ENCODE measurements at places on chromosomes 1 and 21.

- DNase-seq, result no peak
These were observed 25.2 kb downstream of the PRAMEF20 start for GRCh38 chr1:13435458-13435857.

DNA sequence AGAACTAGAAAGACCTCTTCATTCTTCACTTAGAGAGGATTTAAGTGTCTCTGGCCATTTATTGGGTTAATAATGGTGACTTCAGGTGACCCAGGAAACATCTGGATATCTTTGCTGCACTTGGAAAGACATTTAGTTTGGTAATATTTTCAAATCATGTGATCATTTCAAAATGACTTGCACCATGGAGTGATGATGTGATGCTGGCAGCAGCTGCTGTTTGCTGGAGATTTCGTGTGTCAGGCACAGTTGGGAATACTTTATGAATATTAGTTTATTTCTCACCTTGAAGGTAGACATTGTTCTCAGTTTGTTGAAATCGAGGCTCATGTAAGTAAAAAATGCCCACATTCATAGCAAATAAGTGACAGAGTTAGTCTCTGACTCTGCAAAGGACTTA lies 236.0 kb downstream of the DISC1 start:
- DNase-seq, result no peak

DNA sequence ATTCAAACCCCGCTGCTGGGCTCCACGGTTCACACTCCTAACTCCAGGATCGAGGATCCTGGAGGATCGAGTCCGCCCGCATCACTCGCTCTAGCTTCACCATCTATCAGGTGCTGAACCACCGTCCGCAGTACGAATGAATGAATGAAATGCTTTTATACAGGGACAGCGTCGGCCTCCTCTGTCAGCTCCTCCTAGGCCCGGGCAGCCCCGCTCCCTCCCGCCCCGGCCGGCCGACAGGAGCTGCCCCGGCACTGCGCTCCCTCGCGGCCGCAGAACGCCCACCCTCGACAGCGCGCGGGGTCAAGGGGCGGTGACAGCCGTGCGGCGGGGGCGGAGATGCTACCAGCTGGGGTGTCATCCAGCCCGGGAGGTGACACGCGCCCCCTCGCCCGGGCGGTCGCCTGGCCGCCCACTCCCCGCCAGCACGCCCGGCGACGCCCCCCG lies 520 bp downstream of the ZBTB17 start:
- DNase-seq, result no peak

- no peak for DNase-seq
These were observed 482.1 kb upstream of the ADAMTS5 start for GRCh38 chr21:27448960-27449359.

- no peak for DNase-seq
These were observed 90.5 kb downstream of the TRABD2B start for GRCh38 chr1:47906527-47907176.

- DNase-seq, result no peak
These were observed 6.4 kb downstream of the PBX1 start for GRCh38 chr1:164565357-164565756.

DNA sequence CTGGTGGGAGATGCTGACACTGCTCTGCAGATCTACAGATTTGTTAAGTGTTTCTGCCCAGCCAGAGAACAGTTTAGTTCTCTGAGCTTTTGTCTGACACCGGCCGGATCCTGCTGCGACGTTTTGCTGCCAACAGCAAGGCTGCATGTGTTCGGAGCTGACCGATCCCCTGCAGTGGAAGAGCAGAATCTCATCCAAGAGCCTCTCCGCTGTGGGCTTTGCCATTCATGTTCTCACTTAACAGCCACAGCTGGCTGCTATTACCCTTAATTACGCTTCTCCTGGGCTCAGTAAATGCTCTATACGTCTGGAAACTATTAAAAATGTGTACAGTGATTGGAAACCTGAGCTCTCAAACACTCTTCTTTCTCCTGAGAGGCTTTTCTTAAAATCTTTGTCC lies 105.3 kb downstream of the BCAR3 start:
- no peak for DNase-seq

GRCh38 chr1:7471836-7472235 lies 299.3 kb upstream of the VAMP3 start:
- no peak for DNase-seq

DNA sequence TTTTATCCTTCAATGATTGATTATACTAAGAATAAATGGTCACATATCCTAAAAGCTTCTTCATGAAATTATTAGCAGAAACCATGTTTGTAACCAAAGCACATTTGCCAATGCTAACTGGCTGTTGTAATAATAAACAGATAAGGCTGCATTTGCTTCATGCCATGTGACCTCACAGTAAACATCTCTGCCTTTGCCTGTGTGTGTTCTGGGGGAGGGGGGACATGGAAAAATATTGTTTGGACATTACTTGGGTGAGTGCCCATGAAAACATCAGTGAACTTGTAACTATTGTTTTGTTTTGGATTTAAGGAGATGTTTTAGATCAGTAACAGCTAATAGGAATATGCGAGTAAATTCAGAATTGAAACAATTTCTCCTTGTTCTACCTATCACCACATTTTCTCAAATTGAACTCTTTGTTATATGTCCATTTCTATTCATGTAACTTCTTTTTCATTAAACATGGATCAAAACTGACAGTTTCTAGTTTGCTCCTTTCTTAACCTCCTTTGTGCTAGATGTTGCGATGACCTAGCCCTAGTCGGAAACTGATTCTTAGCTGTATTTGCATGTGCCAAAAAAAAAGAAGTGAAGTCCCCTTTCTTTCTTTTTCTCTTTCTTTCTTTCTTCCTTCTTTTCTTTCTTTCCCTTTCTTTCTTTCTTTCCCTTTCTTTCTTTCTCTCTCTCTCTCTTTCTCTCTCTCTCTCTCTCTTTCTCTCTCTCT lies 45.1 kb downstream of the MAP3K7CL start:
- DNase-seq, result no peak

- DNase-seq, result no peak
These were observed 121.2 kb downstream of the EPHB2 start for GRCh38 chr1:22831729-22832413.

DNA sequence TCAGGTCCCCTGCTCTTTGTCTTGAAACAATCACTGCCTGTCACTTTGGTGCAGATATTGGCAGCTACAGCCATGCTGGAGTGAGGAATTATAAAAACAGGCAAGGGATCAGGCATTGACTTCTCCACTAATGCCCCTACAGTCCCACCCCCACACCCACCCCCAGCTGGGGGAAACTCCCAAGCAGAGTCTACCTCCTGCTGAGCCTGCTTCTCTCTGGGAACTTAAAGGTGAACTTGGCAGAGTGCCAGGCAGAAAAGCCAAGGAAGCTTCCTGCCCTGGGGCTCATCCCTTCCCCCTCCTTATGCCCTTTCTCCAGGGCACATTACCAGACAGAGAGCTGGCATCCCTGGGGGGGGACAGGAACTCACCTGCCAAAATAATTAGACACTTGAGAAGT lies 6.7 kb downstream of the NCMAP start:
- no peak for DNase-seq

GRCh38 chr1:230137337-230137815 lies 70.3 kb downstream of the GALNT2 start:
- DNase-seq, result no peak

- DNase-seq, result no peak
These were observed 259.2 kb downstream of the FMN2 start for GRCh38 chr1:240350910-240351331.

DNA sequence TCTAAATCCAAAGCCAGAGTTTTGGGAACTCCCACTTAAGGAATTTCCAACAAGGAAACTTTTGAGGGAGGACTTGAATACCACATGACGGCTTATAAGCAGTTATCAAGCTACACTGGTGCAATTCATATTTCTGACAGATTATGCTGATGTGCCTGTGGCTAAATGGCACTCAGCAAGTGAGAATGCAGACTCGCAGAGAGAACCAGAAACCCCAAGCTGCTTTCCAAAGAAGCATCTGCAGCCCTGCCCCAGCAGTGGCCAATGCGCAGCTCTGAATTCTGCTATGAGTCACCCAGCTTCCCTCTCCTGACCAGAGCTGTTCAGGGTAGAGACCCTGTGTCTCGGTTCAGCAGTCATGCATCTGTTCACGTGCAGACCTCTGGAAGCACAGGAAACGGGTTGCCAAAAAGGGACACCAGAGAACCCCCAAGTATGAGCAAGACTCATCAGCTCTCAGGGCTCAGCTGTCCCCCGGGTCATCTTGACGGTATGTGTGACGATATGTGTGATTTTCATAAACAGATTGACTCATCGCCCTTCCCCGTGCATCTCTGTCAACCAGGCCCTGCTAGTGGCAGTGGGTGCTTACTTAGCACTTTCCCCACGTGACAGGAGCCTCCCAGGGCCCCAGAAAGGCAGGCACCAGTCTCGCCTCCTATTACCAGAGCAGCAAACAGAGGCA lies 76.3 kb downstream of the ITPKB start:
- no peak for DNase-seq

DNA sequence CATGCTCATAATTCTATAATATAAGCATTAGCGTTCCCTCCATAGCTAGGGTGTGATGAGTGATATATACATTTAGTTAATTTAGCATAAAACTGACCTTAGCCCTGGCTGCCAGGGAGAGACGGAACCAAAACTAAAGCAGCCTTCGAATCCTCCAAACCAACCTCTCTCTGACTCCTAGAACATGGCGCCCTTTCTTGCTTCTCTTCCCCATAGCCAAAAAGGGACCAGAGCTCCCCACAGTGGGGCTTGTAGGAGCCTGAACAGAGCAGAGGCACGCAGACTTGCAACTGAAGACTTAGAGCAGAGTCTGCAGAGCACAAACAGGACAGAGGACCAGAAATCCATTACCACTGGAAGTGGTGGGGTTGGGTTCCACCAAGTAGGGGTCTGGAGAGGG lies 17.7 kb downstream of the IRF2BP2 start:
- DNase-seq, result no peak

DNA sequence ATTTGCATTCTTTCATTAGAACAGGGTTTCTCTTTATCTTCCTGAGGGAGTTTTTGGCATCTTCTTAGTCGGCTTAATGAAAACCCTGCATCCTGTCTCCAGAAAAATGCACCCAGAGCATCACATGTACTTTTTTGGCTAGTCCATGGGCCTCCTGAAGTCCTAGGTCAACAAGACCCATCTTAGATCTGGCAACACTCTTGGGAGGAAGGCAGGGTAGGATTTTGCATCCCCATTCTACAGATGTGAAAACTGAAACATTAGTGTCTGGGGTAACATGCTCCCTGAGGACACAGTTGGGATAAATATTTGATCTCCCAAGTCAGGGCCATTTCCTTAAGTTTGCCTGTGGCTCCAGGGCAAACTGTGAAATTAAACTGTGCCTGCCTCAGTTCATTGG lies 40.0 kb upstream of the HMGB4 start:
- DNase-seq, result no peak

- no peak for DNase-seq
These were observed 185.0 kb downstream of the RGS7 start for GRCh38 chr1:241171991-241172390.

- DNase-seq, result no peak
These were observed 11.8 kb downstream of the DRAM2 start for GRCh38 chr1:111127923-111128643.

DNA sequence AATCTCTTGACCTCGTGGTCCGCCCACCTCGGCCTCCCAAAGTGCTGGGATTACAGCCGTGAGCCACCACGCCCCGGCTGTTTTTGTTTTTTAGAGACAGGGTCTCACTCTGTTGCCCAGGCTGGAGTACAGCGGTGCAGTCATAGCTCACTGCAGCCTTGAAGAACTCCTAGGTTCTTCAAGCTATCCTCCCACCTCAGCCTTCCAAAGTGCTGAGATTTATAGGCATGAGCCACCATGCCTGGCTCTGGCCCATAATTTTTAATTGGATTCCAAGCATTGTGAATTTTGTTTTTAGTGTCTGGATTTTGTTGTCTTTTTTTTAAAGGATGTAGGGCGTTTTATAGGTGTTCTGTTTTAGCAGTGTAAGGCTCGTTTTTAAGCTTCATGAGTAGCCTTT lies 28.6 kb upstream of the TXLNA start:
- DNase-seq, result no peak

- DNase-seq, result no peak
These were observed 291.8 kb downstream of the CHRM3 start for GRCh38 chr1:239678181-239678580.

DNA sequence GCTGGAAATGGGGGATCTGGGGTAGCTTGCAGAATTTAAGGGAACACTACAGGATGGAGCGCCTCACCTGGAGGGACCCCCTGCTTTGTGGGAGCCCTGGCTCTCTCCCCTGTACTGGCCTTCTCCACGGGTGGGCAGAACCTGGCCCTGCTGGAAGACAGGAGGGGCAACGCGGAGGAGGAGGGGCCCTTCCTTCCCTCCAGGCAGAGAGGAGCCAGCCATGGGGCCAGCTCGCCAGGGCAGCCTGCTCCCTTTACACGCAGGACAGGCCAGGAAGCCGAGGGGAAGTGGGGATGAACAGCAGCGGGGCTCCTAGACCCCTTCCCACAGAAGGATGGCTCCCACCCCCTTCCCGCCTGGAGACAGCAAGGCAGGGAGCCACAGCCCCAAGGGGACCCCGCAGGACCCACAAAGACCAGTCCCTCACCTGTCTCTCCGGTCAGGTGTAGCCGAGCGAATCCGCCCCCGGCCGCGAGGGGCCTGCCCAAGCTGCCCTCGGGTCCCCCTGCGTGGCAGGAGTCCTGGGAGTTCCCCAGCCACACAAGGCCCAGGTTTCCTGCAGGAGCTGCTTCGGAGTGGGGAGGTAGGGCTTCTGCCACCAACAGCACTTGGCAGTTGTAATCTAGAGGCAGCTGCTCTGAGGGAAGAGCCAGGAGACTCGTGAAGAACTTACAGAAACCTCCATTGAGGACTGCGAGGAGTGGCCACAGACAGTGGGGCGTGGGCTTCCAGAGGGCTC lies 1.6 kb upstream of the SLC19A1 start:
- DNase-seq, result no peak

DNA sequence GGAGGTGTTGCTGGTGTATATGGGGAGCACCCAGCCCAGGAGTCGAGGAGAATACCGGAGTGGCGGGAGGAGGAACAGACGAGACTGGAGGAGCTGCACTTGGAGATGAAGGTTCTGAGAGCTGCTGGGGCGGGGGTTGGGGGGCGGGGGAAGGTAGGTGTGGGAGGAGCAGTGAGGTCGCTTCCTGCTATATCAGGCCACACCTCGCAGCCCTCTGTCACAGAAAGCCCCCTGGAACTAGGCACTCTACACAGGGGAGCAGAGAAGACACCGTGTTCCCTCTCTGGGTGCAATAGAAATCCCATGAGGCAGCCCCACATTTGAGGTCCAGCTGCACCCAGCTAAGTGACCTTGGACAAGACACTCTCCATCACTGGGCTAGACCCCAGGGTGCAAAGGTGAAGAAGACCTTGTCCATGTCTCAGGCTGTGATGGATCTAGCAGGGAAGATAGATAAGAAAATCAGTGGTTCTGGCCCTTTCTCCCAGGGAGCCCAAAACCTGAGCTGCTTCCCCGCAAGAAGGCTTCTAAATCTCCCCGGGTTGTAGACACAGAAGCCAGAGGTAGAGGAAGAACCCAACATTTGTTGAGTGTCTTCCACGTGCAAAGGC lies 155.8 kb upstream of the EDN2 start:
- DNase-seq, result no peak

GRCh38 chr1:206521694-206522402 lies 14.5 kb downstream of the RASSF5 start:
- no peak for DNase-seq

DNA sequence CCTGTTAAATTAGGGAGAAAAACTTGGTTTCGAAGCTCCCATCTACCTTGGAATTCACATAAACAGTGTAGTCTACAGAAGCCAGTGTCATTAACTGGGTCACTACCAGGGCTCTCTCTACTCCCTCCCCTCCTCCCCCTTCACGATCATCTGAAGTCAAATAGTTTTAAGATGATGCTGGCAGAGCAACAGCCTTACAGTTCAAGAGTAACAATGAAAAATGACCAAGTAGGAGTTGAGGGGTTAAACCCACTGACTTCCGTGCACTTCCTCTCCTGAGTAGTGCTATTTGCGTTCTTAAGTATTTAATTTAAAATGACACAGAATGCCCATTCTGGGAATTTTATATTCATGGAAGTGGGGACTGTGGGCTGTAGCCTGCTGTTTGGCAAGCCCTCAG lies 236.9 kb downstream of the SIPA1L2 start:
- DNase-seq, result no peak

Measured in iPS DF 19.7 (cell line).